Ureter (tissue), 1 donor: ENCODE measurements at places on chromosomes 13 and 19. TPM values are rescaled to one million over a fixed set of nuclear protein-coding genes. Genes with fewer than 3 reads are reported as not detected.

DNA sequence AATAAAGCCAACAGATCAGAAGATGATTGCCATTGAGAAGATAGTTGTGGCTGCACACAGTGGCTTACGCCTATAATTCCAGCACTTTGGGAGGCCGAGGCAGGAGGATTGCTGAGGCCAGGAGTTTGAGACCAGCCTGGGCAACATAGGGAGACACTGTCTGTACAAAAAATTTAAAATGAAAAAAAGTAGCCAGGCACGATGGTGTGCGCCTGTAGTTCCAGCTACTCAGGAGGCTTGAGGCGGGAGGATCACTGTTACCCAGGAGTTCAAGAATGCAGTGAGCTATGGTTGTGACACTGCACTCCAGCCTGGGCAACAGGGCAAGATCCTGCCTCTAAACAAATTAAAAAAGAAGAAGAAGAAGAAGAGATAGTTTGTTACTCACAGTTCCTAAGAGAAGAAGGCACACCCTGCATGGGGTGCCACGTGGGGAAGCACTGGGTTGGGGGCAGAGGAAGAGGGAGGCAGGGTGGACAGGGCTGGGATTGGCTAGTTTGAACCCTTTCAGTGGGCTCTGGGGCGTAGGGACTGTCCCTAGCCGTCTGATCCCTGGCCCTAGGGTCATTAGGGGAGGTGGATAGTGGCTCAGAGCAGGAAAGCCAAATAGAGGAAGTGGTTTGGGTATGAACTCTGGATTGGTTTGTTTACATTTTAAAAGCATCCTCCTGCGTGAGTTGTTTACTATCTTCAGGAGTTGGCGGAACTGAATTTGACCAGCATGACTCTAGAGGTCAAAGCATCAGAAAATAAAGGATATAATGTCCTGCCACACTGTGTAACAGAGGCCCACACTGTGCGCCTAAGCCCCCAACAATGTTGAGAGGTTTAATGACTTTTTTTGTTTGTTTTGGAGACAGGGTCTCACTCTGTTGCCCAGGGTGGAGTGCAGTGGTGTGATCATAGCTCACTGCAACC, 60.5 kb upstream of the MEDAG start:
- no peak for DNase-seq

PALM3 gene
- total RNA-seq, result 24.1 TPM

- no peak for DNase-seq
Measured at GRCh38 chr19:48714759-48715675, 4.5 kb downstream of the MAMSTR start.

DNA sequence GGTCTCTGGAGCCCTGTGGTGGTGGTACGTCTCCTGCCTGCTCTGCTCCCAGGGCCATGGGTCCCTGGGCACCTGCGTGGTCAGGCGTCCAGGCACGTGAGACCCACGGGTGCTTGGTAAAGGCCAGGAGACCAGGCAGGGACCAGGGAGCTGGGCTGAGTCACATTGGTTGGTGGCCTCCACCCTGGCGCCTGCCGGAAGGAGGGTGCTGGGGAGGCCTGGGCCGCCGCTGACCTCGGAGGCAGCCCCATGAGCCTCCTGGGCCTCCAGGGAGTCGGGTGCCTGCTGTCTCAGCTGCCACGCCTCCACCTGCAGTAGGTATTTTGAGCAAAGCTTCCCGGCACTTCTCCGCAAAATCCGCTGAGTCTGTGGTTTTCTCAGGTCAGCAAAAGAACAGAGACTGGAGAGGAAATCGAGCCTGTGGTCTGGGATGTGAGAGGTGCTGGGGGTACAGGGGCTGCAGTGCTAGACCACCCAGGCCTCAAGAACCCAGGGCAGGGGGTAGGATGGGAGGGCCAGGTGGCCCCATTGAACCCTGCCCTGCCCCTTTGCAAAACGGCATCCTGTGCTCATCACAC, 3.6 kb upstream of the PLK5 start:
- DNase-seq, result no peak

DNA sequence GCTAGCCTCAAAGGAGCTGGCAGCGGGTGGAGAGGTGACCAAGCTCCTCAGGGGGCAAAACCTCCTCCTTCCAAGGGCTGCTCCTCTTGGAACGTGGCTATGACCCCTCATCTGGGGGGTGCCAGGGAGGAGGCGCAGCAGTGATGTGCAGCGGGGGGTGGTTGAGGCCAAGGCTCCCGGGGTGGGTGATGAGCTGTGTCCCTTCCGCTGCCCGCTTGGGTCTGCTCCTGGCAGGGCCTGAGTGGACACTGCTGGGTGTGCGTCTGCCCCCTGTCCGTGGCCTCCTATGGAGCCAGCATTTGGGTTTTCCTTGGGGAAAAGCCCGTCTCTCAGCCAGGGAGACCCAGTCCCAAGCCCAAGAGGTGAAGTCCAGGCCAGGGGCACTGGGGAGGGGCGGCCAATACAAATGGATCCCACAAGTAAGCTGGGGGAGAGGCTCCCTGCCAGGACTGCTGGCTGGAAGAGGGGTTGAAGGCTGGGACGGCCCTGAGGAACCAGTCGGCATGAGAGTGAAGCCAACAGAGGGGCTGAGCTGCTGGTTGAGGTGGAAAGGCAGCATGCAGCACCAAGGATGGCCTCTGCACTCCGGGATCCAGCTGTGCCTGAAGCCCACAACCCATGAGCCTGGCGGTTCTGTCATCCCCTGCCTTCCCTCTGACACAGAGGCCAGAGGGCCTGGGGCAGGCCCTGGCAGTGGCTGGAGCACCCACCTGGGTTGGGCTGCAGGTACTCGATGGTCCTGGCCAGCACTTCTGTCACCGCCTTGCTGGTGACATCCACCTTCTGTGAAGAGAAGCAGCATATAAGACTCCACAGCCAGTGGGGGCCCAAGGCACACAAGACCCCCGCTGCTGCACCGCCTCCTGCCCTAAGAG, 22.7 kb downstream of the MPND start:
- no peak for DNase-seq

HTR2A gene
- 0.89 TPM for total RNA-seq

DNA sequence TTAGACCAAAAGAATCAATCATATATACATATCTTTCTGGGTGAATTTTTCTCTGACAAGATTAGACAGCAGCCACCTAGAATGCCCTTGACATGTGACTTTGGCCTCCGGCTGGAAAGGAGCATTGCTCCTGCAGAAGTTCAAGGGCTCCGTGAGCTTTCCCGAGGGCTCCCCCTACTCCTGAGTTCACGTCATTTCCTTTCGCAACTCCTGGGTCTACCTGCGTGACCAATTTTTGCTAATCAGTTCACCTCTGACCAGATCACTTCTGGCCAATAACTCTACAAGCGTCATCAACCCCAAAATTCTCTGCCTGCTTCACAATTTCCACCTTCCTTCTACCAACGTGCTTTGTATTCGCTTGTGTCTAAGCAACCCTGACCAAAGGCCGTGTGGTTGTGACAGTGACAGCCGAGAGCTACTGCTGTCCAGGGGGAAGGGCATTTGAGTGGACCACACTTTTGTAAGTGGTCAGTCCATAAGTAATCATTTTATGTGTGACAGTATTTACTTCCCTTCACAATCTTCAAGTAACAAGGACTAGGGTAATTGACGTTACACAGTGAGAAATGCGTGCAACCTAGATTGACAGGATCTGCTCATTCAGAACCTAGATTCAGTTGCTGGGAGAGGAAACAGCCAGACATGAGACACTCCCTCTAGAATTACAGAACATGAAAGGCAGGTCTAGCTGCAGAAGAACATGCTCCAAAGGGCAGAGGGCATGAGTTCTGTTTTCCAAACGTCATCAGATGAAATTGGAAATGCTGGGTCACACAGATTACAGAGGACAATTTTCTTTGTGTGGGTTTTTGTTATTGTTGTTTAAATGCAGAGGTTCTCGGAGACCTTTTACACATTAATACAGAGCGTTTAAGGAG, 145.9 kb upstream of the SPACA7 start:
- no peak for DNase-seq

GRIK5 gene
- total RNA-seq, result 6.9 TPM

DNA sequence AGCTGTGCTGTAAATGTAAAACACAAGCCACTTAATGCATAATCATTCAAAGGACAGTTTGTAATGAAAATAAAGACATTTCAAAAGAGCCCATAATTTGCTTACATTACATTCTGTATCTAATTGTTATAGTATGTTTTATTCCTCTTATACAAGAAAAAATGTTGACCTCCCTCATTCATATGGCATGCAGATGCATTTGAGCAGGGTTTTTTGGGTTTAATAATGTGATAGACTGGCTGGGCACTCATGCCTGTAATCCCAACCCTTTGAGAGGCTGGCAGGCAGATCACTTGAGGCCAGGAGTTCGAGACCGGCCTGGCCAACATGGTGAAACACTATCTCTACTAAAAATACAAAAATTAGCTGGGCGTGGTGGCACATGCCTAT, 11.6 kb upstream of the ARL11 start:
- DNase-seq, result no peak

ZNF264 gene
- total RNA-seq, result 54.8 TPM

DNA sequence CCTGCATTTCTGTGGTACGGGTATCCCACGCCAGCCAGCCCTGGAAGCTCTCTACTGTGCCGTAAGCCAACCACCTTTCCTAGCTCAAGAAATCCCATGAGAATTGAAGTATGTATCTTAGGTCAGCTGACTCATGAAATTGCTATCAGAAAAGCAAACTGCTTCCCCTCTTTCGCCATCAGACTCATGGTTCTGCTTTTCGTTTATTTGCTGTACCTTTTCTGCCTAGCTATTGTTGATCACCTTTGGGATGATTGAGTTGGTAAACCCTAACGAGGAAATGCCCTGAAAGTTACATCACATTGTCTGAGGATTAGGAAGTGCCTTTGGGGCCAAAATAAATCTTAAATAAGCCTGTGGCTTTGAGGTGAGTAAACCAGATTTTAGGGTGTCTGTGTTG, at the start of gene ADGRE3:
ADGRE3 (minus strand) TSS at position 81 of the 400 bp plus-strand sequence; CDS start at position 7, 74 bp downstream.
- no peak for DNase-seq

DNA sequence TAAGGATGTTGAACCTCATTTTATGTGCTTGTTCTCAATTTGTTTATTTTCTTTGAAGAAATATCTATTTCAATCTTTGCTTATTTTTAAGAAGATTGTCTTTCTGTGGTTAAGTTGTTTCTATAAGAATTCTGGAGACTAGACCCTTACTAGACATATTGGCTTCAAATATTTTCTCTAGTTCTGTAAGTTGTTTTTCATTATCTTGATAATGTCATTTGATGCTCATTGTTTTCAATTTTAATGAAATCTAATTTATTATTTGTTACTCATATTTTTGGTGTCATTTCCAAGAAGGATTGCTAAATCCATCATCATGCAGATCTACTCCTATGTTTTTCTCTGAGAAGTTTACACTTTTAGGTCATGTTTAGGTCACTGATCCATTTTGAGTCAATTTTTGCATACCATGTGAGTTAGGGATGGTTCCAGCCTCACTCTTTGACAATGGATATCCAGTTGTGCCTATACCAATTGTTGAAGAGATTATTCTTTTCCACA, 874.8 kb upstream of the SLITRK6 start:
- no peak for DNase-seq

OR4F17 gene
- not detected for total RNA-seq

- no peak for DNase-seq
Measured at GRCh38 chr13:104984296-104984818, 1551.1 kb downstream of the EFNB2 start.

- DNase-seq, result no peak
Measured at GRCh38 chr13:36074659-36075058, 56.5 kb downstream of the DCLK1 start.

BRME1 gene
- total RNA-seq, result 3.3 TPM
